ENCODE measurements at places on chromosomes 16 and 17.
A peak's percentile ranks its signal among the peaks of the same experiment; 100 is the strongest.

- no peak for ATAC-seq
Observed at GRCh38 chr17:8005967-8006730, 3.7 kb downstream of the GUCY2D start.

DNA sequence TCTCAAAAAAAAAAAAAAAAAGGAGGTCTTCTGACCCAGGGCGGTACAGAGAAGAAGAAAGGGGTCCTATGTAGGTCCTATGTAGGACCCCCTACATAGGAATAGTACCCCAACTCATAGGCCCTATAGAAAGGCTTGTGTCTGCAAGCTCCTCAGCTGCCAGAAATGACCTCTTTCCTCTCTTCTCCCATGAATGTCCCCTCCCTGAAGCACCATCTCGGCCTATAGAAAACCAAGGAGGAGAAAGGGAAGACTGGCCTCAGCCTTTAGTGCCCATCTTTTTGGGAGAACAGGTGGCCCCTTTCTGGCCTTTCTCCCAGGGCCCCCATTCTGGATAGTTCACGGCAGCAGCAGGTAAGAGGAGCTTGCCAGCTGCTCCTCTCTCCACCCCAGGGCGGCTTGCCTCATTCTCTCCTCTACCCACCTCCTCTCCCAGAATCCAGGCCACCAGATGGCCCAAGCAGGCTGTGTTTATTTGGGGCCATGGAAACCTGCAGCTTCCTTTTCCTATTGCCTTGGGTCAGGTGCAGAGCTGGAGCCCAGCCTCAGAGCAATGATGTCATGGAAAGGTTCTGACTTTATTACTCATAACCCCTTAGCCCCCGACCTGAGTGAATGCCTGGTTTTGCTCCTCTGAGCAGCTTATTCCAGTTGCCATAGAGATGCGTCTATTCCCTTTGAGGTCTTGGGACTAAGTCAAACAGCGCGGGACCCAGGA is 1.6 kb upstream of the MRPL58 start:
- ATAC-seq: no peak

DNA sequence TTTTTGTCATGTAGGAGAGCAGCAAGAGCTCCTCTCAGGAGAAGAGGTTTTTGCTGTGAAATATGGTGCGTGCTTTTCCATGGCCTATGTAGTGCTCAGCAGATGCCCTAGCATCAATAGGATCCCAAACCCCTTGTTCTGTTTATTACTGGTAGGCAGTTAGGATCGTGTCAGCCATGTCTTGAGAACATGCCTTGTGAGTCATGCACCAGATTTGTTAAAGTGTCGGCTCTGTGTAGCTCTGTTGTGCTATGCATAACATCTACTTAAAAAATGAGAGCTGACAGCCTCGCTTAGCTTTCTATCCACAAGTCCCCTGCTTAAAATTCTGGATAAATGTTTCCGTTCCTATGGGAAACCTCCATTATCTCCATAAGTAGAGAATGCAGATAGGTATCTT is 4.4 kb upstream of the EIF4A3 start:
- no peak for ATAC-seq

DNA sequence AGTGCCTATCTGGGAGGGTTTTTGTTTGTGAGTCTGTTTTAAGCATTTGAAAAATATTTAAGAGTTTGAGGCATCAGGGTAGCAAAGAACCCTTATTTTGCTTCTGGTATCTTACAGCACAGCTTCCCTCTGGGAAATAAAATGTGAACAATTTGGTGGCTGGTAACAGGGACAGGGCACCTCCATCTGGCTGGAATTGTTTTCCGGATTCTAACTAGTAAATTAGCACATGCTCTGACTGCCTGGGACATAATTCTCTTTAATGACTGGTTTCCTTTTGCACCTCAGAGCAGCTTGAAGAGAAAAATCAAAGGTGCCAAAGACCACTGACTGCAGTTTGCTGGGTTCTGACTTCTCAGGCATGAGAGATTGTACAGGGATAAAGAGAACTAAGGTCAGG is 469.1 kb downstream of the GRIN2A start:
- ATAC-seq: no peak

DNA sequence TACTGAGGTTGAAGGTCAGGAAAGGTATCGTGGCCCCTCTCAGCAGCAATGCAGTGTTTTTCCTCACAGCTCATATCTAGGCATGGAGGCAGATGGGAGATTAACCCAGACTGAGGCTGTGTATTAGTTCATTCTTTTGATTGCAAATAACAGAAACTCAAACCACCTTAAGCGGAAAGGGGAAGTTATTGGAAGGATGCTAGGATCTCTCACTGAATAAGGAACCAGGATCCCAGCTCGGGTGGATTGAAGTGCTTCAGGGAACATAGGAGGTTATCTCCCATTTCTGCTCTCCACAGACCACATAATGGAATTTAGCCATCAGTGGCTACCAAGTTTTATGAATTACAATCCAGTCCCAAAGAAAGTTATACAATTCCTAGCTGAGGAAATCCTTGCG is 8.2 kb downstream of the ZNF689 start:
- no peak for ATAC-seq

DNA sequence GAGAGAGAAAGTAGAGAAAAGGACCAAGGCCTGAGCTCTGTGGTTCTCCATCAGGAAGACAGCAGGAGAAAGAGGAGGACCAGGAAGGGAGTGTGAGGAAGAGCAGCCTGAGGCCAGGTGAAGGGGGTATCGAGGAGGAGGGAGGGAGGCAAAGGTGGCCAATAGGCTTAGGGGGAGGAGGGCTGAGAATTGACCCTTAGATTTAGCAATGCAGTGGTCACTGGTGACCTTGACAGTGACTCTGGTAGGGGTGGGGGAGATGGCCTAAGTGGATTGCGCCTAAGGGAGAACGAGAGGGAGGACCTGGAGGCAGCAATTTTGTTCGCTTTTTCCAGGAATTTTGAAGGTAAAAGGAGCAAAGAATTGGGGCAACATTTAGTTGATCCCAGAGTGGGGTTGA is 5.4 kb upstream of the NAGS start:
- no peak for ATAC-seq

- ATAC-seq: no peak
Observed at GRCh38 chr16:79560318-79560717, 40.2 kb downstream of the MAF start.

DNA sequence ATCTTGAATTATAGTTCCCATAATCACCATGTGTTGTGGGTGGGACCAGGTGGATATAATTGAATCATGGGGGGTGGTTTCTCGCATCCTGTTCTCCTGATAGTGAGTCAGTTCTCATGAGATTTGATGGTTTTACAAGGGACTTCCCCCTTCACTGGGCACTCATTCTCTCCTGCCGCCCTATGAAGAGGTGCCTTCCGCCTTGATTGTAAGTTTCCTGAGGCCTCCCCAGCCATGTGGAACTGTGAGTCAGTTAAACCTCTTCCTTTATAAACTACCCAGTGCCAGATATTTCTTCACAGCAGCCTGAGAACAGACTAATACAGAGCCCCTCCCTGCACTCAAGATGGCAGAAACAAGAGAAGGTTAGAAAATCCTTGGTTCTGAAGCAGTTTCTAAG is 26.4 kb downstream of the LDAF1 start:
- peak; percentile 58 for ATAC-seq

- no peak for ATAC-seq
Observed at GRCh38 chr17:58334256-58334655, 5.7 kb upstream of the TSPOAP1 start.

GRCh38 chr17:49742166-49742638 is 21.7 kb downstream of the FAM117A start:
- ATAC-seq: no peak

DNA sequence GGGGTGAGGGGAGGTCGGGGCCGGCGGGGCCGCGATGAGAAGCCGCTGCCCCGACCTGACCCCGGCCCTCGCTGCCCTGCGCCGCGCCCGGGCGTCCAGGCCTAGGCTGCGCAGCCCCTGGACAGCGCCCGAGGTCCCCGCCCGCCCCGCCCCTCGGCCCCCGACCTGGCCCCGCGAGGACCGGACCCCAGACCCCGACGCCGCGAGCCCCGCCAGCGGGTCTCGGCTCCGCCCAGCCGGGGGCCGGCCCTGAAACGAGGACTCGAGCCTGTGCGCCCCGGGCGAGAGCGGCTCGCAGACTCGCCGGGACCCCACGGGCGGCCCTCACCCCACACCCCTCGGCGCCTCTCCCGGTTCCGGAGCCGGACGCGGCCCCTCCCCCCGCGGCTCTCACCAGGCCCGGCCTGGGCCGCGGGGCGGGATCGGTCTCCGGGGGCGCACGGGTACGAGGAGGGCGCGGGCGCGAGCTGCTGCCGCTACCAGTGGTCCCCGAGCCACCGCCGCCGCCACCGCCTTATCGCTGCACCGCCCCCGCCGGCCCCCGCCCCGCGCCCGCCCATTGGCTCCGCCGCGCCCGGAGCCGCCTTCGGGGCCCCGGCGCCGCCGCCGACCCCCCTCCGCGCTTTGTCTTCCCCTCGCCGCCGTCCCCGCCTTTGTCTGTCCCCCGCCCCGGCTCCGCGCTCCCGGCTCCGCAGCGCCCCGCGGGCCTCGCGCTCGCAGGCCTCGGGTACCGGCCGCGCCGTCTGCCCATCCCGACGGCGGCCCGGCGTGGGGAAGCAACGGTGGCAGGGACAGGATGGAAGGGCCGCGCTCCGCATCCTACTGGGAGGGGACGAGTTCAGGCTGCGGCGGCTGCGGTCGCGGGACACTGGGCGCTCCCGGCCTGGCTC is at the start of gene LIMD2:
Gene LIMD2, minus strand, starts transcription at position 488 of the 890 bp plus-strand sequence. CDS start 827 bp downstream, outside the sequence.
- ATAC-seq: peak; percentile 53

DNA sequence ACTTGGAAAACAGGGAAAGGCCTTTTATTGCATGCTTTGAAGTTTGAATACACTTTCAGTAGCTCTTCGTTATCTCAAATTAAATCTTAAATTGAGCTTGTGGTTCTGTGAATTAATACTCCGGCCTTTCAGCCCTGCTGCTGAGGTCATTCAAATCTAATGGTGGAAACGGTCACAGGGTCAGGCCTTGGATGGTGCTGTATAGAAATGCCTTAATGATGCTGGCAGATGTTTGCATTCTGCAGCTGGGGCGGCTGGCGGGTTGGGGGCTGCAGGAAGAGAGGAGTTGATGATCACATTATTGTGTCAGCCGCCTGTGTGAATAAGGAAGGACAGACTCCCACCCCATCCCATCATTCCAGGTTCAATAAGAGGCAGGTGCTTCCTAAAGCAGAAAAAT is 723.6 kb downstream of the WWOX start:
- ATAC-seq: no peak

DNA sequence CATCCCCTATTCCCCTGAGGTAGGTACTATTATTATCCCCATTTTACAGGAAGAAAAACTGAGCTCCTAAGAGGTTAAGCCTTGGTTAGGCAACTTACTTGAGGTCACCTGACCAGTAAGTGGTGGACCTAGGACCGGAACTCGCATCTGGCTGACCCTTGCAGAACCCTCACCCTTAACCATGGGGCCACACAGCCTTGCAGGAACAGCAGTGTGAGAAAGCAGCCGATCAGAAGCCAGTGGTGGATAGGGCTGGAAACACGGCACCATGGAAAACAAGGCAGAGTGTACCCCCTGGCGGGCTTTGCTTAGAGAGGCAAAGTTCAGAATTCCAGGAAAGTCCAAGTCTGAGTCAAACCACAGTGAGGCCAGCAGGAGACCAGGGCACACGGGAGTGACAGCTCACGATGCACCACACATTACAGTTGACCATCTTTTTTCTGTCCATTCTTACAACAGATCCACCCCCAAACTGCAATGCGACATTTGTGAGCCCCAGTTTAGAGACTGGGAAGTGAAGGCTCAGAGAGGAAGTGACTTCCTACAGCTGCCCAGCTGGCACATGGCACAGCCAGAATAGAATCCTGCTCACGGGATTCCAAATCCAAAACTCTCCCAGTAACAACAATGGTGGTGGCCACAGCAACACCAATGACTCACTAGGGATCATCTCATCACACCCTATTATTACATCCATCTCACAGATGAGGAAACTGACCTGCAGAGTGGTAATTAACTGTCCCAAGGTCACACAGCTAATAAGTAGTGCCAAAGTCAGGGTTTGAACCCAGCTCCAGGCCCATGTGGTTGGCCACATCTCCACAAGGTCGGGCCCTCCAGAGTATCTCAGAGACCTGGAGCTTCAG is 20.3 kb downstream of the KIFC3 start:
- no peak for ATAC-seq

DNA sequence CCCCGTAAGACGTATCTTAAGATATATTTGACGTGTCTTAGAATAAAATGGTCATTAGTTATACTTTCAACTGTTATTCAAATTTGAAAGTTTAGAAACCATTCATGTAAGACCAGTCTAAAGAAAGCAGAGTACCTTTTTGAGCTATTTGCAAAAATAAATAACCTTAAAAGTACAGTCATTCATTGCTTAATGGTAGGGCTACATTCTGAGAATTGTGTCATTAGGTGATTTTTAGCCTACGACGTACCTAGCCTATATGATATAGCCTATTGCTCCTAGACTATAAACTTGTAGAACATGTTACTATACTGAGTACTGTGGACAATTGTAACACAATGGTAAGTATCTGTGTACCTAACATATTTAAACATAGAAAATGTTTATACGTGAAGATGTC is 139.2 kb downstream of the PHKB start:
- ATAC-seq: no peak

DNA sequence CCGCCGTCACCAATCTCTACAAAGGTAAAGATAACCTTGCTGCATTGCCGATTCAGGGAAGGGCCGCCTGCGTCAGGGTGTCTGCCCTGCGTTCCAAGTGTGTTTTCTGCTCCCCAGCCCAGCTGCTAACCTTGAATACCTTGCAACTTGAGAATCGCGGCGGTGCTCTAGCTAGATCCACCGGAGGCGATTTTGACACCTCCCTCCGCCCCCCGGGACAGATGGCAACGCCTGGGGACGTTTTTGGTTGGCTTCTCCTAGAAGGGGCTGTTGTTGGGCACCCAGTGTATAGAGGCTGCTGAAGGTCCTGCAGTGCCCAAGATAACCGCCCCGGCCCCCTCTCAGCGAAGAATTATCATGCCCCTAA is 1.5 kb downstream of the HAPSTR1 start:
- no peak for ATAC-seq

- ATAC-seq: no peak
Observed at GRCh38 chr16:82119405-82119804, 50.6 kb downstream of the MPHOSPH6 start.

DNA sequence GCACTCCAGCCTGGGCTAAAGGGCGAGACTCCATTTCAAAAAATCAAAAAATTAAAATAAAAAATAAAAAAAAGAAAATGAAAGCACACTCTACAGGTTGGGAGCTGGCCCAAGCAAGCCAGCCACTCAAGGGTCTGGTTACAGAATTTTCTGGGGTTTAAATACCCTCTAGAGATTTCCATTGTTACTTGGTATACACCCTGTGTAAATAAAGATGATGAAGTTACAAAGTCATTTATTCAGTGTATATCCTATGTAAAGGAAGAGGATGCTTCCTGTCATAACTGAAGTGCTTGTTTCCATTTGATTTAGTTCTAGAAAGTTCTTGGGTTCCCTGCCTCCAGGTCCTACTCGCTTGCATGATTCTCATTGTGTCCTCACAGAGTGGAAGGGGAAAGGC is 79.9 kb upstream of the C17orf78 start:
- no peak for ATAC-seq

- peak; percentile 93 for ATAC-seq
Observed at GRCh38 chr16:11105038-11105903, 150.7 kb downstream of the SOCS1 start.

- no peak for ATAC-seq
Observed at GRCh38 chr16:90020838-90021382, 1.7 kb upstream of the DBNDD1 start.

- no peak for ATAC-seq
Observed at GRCh38 chr17:64070213-64070612, 49.8 kb upstream of the ICAM2 start.

GRCh38 chr16:72508191-72508590 is 336.2 kb upstream of the PMFBP1 start:
- no peak for ATAC-seq
